ENCODE measurements at places on chromosomes 7 and 10. TPM values are rescaled to one million over a fixed set of nuclear protein-coding genes. Genes with fewer than 3 reads are reported as not detected.

DNA sequence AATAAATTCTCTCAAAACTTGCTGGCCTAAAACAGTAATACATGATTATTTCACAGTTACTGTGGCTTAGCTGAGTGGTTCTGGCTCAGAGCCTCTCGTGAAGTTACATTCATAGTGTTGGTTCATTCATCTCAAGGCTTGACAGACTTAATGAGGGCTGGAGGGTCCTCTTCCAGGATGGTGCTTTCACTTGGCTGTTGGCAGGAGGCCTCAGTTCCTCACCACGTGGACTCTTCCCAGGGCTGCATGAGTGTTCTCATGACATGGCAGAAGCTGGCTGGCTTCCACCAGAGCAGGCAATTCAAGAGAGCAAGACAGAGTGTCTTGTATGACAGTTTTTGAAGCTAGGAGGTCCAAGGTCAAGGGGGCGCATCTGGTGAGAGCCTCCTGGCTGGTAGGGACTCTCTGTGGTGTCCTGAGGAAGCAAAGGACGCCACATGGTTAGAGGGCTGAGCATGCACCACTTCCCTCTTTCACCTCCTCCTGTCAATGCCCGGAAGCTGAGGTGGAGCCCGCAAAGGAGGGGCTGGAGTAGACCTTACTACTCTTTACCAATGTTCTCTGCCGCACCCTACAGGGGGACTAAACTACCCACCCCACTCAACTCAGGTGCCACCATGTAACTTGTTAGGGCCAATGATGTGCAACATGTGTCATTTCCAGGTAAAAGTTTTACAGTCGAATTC lies 58.2 kb upstream of the YAE1 start:
- no peak for DNase-seq

- no peak for DNase-seq
Measured at GRCh38 chr7:50872437-50872836, 89.7 kb upstream of the GRB10 start.

- DNase-seq = no peak
Measured at GRCh38 chr7:41744161-41744560, 41.3 kb upstream of the INHBA start.

GRCh38 chr10:79274279-79275104 lies 72.8 kb upstream of the PPIF start:
- peak; percentile 64 for DNase-seq

Gene EBF3
- 0.80 TPM for total RNA-seq

DNA sequence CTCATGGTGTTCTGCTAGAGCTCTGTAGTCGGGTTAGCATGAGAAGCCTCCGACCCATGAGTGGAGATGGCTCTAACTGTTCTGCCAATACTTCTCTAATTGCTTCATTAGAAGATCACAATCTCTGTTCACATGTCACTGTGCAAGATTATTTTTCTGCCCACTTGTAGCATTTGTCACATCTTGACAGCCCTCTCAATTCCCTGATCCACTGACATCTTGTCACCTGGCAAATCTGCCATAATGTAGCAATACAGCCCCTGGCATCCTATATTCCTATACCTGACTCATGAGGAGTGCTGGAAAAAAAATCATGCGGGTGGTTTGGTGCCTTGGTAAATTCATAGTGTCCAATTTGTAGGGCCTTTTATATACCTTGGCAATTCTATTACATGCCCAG lies 58.4 kb downstream of the ST8SIA6 start:
- DNase-seq = no peak

Measured in colonic mucosa (tissue), 4 donors.